ENCODE measurements at places on chromosomes 4 and X.
A peak's percentile ranks its signal among the peaks of the same experiment; 100 is the strongest.

GRCh38 chrX:73922856-73923455 lies 360.0 kb downstream of the CHIC1 start:
- peak; percentile 52 for DNase-seq

DNA sequence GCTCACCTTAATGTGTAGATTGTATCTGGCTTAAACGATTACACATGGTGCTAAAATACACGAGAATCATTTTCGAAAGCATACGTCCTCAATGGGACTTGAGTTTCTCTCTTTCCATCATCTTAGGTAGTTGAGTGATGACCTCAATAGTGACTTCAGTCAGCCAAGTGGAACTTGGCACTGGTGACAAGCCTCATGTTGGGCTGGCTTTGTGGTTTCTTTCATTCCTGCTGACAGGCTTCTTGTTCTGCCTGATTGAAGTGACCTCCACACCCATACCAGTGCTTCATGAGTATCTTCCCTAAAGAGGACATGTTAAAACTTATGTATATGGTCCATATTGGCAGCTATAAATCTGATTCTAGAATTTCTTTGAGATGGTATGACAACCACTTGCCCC lies 159.1 kb upstream of the WDR1 start:
- DNase-seq: no peak

DNA sequence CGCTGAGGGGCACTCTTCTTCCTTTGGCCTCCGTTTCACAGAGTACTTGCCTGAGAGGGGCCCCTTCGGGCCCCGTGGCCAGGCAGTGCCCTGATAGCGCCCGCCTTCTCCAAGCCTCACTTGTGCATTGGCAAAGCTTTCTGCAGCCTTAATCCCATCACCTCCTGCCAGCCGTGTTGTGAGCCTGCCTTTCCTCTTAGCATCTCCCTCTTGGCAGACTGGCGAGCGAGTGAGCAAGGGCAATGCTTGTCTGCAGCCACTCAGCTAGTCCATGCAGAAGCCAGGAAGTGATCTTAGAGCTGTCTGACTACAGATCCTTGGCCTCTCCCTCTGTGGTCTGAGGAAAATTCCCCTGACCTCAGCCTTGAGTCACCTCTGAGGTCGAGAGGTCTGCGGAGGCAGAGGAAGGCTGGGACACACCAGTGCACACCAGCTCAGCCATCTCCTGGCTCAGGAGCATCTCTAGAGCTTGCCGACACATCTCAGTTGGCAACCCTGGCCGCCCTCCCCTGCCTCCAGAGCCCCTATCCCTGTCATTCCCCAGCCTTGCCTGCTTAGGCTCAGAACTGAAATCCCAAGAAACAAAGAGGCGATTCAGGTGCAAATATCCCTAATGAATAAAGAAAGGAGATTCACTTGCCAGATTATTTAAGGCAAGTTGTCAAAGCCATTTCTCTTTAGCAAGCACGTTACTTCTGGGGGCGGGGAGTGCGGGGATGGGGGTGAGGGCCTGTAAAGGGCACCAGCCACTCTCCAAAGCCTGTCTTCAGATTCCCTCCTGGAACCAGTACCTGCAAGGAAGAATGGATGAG lies 143.5 kb upstream of the MAMLD1 start:
- DNase-seq: no peak

- DNase-seq: peak; percentile 68
These were observed 35.3 kb upstream of the GRPEL1 start for GRCh38 chr4:7103031-7103606.

DNA sequence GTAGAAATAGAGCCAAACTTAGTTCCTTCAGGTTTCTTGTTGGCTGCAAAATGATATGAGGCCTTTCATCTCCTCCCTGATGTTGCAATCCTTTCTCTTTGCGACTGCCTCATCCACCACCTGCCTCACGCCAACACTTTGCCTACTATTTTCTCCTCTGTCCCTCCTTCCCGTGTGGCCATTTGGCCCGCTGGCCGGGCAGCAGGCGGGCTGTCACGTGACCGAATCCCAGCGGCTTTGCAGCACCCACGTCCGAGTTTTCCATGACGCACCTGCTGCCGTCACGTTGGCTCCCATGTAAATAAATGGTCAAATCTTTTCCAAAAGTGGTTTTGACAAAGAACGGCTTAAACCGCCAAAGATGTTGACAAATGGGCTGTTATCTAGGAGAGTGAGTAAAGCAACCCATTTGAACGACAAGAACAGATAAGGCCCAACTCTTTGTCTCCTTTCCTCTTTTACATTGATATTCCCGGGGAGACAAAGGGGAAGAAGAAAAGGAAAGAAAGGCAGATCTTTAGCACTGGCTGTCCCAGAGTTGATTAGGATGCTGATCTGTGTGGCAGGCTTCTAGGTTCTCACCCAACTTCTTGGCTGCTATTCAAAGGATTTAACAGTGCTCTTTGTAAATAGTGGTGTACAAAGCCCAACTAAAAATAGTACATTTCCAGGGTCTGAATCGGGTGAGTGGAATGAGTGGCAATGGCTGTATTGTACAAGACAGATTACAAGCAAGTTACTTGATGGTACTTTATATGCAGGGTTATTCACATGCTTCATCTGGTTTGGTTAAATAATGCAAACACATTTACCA lies 174.2 kb upstream of the JADE1 start:
- DNase-seq: peak; percentile 37

- no peak for DNase-seq
These were observed 118.9 kb downstream of the TMA16 start for GRCh38 chr4:163613383-163613782.

- DNase-seq: no peak
These were observed 60.7 kb upstream of the PGM2 start for GRCh38 chr4:37765741-37766140.

- DNase-seq: no peak
These were observed 271.2 kb downstream of the FBXO8 start for GRCh38 chr4:174012135-174012885.

DNA sequence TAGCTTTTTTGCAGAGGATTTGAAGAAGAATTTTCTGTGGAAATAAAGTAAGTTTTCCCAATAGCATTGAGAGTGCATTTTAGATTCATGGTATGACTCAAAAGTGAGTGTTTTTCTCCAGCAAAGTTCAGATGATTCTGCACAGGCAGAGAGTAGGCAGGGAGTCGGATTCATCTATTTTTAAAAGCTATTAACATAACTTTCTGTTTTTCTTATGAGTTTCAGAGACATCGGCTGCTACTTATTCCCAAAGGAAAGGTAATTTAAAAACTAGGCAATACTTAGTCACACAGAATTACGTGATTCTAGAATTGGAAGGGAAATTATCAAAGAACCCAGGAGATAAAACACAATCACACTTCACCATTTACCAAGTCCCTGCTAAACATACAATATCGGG lies 4.4 kb downstream of the CCDC110 start:
- DNase-seq: no peak

GRCh38 chrX:19556202-19556601 lies 40.9 kb upstream of the MAP3K15 start:
- no peak for DNase-seq

DNA sequence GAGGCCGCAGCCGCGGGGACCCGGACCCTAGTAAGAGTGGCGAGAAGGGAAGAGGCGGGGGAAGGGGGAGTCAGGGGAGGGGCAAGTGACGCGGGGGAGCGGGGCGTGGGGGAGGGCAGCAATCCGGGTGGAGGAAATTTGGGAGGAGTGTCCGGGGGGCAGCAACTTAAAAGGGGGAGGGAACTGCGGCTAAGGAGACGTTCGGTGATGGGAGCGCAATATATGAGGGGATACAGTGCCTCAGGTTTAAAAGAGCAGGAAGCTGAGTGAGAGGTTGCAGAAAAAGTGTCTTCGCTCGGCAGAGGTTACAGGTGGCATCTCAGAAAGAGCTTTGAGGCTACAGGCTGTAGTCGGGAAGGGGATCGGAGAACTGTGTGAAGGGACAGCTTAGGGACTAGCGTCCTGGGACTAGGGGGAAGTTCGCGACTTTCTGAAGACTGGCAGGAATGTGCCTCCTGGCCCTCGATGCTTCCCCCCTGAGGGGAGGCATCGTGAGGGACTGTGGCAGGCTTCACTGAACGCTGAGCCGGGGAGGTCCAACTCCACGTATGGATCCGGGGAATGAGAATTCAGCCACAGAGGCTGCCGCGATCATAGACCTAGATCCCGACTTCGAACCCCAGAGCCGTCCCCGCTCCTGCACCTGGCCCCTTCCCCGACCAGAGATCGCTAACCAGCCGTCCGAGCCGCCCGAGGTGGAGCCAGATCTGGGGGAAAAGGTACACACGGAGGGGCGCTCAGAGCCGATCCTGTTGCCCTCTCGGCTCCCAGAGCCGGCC lies 519 bp downstream of the FOXO4 start:
- DNase-seq: peak; percentile 39

- DNase-seq: no peak
These were observed 210.6 kb downstream of the TENM3 start for GRCh38 chr4:182453830-182454229.

- no peak for DNase-seq
These were observed 133.9 kb downstream of the UCHL1 start for GRCh38 chr4:41390661-41391060.

- DNase-seq: no peak
These were observed 636.6 kb downstream of the FAT4 start for GRCh38 chr4:125951261-125951887.

DNA sequence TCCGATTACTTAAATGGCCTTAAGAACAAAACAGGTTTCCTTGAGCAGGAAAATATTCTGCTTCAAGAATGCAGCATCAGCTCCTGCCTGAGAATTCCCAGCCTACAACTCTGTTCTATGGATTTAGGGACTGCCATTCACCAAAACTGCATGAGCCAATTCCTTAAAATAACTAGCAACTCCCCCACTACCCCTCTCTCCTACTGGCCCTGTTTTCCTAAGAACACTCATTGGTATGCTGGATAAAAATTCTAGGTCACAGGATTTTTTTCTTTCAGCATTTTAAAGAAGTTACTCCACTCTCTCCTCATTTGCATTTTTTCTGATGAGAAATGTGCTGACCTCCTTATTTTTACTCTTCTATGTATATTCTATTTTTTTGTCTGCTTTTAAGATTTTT lies 347.1 kb downstream of the IDS start:
- no peak for DNase-seq

DNA sequence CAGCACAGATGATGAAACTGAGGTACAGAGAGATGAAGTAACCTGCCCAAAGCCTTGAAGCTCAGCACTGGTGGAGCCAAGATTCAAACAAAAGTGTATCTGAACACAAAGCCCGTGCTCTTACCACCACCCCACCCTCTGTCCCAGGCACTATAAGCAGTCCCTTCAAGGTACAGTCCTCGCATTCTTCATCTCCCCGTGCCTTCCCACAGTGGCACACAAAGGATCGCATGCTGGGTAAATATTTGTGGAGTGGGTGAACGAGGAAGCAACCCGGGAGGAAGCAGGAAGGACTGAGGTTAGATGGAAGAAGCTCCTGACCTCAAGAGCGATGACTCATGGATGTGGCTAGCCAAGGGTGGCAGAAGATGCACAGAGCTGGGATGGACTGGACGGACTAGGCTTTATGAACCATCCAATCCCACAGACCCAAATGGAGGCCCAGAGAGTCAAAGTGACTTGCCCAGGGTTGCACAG lies 18.4 kb downstream of the IQSEC2 start:
- peak; percentile 32 for DNase-seq

DNA sequence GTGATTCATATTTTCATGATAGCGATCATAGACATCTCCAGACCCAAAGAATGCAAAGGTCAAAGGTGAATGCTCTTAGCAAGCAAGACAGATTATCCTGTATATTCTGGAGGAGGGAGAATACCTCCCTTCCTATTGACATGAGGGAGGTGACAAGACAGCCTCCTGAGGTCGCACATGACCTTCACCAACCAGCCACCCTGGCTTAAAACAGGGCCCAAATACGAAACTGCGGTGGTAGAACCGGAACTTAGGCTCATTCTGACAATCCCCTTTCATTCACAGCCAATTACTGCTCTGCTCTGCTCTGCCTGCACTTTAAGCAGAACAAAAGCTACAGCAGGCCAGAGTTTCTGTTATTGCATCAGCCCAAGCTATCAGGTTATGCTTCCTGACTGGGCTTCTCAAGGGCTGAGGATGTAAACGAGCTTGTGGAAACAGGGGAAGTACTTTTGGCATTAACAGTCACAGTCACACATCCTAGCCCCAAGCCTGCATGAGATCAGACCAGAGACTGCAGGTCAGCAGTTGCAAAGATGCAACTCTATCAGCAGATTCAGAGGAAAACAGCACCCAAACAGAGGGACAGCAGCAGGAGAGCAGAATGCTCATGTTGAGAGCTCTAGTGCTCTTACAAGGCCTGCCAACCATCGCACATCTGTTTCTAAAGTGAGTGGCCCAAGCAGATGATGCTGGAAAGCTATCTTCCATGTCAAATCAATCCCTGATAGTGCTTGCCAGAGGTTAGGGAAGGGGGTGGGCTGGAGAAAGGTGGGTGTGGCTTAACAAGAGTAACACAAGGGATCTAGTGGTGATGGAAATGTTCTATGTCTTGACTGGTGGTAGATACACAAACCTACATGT lies 51.3 kb upstream of the MAP3K15 start:
- no peak for DNase-seq

- no peak for DNase-seq
These were observed 89.7 kb upstream of the NPNT start for GRCh38 chr4:105805501-105806120.

DNA sequence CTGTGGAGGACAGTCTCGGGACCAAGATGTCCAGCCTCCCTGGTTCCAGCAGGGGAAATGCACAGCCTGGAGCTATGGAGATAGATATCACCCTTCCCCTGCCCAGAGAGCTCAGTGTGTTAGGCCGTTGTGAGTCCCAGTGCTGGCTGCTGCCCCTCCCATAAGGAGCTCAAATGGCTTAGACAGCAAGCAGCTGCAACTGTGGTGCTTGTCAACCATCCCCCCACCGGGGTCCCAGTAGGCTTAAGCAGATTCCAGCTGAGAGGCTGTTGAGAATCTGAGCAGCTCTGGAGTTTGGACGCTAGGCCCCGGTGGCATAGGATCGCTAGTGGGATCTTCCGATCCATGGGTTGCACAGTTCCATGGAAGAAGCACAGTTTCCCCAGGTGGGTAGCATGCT lies 181.8 kb upstream of the POF1B start:
- DNase-seq: no peak

DNA sequence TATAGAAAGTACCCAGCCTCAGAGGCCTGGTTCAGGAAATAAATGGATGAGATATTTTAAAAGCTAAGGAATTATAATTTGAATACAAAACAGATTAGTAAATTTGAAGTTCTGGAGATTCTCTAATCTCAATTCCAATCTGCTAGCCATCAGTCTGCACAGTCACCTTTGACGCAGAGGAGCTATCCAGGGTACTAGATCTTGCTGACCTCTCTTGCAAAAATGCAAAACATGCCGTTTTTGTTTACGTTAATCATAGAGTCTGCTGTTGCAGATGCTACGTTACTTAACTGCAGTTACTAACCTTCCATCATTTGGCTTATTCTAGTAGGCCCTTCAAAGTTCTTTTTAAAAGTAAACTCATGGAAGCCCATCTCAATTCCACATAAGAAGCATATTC lies 10.4 kb downstream of the CCSER1 start:
- DNase-seq: peak; percentile 54

- peak; percentile 6 for DNase-seq
These were observed 34.4 kb downstream of the HPF1 start for GRCh38 chr4:169723207-169723965.

GRCh38 chr4:177322881-177323280 lies 13.2 kb downstream of the NEIL3 start:
- no peak for DNase-seq

- peak; percentile 67 for DNase-seq
These were observed 810 bp downstream of the SPRY1 start for GRCh38 chr4:123397144-123398065.

Data from epithelial cell of esophagus (primary cell).